ENCODE measurements at places on chromosomes 2 and 18.

GRCh38 chr2:200345975-200346374 is 39.5 kb downstream of the SPATS2L start:
- DNase-seq = no peak

GRCh38 chr2:61100801-61101200 is 35.1 kb downstream of the SANBR start:
- DNase-seq = no peak

DNA sequence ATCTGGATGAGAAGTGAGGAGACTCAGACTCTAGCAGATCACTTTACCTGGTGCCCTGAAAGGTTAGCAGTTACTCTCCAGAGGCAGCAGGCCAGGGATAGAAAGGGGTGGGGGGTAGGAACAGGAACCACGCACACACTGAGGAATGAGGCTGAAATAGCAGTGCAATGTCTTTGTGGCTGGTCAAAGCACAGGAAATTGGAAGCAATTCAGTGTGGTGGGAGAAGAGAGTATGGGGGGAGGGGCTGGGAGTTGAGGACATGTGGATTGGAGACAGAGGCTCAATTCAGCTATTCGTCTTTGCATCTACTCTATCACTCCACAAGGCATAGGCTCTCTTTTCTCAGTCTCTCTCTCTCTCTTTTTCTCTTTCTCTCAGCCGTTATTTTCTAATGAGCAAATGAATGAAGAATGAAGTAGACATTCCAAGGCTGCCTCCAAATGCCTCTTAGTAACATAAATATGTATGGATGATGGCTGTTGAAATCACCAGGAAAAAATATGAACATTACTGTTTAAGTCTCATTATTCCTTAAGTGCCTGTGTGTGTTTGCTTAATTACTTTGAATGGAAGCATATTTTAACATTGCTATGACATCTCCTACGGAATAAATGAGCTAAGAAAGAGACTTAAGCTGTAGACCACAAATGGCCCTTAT is 979.4 kb downstream of the TSN start:
- no peak for DNase-seq

GRCh38 chr18:36402765-36403396 is 105.4 kb downstream of the FHOD3 start:
- no peak for DNase-seq

DNA sequence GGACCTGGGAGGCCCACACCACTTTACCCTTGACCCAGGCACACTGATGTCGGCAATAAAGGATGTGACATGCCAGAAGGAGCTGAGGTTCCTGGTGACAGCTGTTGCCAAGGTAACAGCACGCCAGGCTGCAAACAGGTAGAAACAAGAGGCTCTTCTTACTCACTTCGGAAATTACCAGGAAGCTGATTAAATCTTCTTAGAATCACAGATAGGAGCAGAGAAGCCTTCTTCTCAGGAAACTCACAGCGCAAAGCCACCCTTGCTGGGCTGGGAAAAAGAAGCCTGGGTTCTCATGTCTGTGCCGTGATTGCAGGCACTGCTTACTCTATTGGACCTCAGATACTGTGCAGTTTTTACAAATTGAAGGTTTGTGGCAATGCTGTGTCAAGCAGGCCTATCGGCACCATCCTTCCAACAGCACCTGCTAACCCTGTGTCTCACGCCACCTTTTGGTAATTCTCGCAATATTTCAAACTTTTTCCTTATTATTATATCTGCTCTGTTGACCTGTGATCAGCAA is 61.0 kb upstream of the TAF1B start:
- DNase-seq = no peak

GRCh38 chr2:37912056-37912455 is 13.0 kb upstream of the RMDN2 start:
- DNase-seq = no peak

DNA sequence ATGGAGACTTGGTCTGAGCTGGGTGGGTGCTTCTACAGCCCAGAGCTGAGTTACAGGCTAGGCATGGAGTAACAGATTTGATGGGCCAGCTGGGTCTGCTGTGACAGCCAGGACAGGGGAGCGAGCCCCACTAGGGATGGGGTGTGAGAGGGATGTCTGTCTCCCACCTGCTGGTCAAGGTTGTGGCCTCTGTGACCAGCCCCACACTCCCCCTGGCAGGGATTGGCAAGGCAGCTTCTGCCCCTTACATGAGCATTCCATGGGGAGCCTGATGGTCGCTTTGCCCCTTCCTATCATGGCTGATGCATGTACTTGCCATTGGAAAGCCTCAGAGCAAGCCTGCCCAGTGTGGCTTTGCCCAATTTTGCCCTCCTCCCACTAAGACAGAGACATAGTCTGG is 162.0 kb upstream of the FIGN start:
- DNase-seq = no peak

- DNase-seq = no peak
These were observed 82.6 kb upstream of the WIPF1 start for GRCh38 chr2:174680221-174680620.

- no peak for DNase-seq
These were observed 60.5 kb downstream of the KLHL29 start for GRCh38 chr2:23445450-23445868.

GRCh38 chr18:57048351-57048750 is 98.5 kb upstream of the BOD1L2 start:
- no peak for DNase-seq

GRCh38 chr2:210584834-210585233 is 28.4 kb downstream of the CPS1 start:
- no peak for DNase-seq

Data from HuH-7.5 (cell line).